Tongue (tissue), 3 donors: ENCODE measurements at places on chromosomes 13 and 19. TPM values are rescaled to one million over a fixed set of nuclear protein-coding genes. Genes with fewer than 3 reads are reported as not detected.

DNA sequence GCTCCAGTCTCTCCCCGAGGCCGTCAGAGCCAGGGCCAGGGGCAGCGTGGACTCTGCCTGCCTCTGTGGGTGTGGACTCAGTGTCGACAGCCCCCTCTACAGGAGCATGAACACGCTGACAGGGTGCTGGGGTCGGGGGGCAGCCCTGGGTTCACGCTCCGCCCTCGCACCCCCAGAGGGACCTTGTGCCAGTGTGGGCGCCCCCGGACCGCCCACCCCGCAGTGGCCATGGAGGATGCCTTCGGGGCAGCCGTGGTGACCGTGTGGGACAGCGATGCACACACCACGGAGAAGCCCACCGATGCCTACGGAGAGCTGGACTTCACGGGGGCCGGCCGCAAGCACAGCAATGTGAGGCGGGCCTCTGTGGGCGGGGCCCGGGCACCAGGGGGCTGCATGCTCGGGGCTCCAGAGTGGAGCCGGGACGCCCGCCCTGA is 8.3 kb downstream of the TRPM4 start:
- DNase-seq = no peak

The ZNF530 gene
- 5.1 TPM for total RNA-seq

The CYP4F2 gene
- total RNA-seq = not detected

GRCh38 chr19:52600639-52601024 is 30.5 kb downstream of the ZNF701 start:
- no peak for DNase-seq

- DNase-seq = peak; percentile 16
Observed at GRCh38 chr13:106275446-106276032, 259.9 kb downstream of the EFNB2 start.

GRCh38 chr13:110503037-110503901 is 58.3 kb downstream of the RAB20 start:
- DNase-seq = no peak

DNA sequence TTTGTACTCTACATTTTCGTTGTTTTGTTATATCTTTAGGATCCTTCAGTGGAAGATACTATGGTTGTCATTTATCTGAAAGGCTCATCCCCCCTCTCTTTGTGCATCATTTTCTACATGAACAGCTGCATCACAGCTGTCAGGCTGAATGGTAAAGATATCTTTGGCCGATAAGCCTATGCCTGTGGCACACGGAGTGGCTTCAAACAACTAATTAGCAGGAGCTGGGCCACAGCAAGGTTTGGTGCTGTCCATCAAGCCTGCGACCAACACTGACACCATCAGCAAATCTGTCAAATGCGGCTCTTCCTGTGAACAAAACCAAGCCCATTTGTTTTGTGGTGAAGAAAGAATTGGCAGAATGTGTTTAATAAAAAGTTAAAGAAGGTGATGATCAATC is 334.4 kb downstream of the PCDH9 start:
- DNase-seq = peak; percentile 80

The C13orf46 gene
- not detected for total RNA-seq

DNA sequence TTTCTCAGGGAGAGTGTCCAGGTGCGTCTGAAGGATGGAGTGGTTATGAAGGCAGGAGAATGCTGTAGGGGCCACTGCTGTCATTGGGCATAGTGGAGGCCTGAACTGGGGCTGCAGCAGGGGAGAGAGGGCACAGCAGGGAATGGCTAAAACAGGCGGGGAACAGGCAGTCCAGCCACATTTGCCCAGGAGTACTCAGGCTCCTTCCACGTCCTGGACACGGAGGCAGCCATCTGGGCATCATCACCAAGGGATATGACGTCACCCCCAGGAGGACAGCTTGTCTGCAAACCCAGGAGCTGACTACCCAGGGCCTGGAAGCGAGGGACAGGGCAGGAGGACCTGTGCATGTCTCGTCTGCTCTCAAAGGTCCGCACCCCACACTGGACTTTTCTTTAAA is 22.2 kb downstream of the VSTM2B start:
- DNase-seq = no peak

DNA sequence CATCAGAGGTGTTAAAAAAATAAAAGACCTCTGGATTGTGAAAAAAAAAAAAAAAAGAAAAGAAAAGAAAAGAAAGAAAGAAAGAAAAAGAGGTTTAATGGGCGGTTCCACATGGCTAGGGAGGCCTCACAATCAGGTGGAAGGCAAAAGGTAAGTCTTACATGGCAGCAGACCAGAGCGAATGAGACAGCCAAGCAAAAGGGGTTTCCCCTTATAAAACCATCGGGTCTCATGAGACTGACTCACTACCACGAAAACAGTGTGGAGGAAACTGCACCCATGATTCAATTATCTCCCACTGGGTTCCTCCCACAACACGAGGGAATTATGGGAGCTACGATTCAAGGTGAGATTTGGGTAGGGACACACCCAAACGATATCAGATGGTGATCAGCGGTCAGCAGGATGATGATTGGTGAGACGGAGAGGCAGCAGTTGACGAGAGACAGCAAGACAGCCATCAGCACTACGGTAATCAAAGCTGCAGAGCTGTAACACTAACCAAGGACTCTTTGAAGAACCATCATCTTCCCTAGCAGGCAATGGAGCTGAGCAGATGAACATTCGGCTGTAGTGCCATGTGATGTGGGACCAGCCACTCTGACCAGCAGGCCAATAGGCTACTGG is 3.9 kb upstream of the CD209 start:
- DNase-seq = no peak

The CYP2S1 gene
- total RNA-seq = 11.0 TPM

- no peak for DNase-seq
Observed at GRCh38 chr13:22926748-22927400, 253.9 kb upstream of the SGCG start.

GRCh38 chr13:54841682-54842081 is 1813.1 kb downstream of the OLFM4 start:
- no peak for DNase-seq

- DNase-seq = no peak
Observed at GRCh38 chr19:39408392-39409207, 2.0 kb downstream of the ZFP36 start.

DNA sequence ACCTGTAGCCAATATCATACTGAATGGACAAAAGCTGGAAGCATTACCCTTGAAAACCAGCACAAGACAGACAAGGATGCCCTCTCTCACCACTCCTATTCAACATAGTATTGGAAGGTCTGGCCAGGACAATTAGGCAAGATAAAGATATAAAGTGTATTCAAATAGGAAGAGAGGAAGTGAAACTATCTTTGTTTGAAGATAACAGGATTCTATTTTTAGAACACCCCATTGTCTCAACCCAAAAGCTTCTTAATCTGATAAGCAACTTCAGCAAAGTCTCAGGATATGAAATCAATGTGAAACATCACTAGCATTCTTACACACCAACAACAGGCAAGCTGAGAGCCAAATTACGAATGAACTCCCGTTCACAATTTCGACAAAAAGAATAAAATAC is 17.8 kb upstream of the CCNA1 start:
- no peak for DNase-seq

- no peak for DNase-seq
Observed at GRCh38 chr13:101941095-101941783, 460.6 kb downstream of the FGF14 start.

GRCh38 chr13:41144576-41144975 is 12.0 kb upstream of the KBTBD6 start:
- no peak for DNase-seq

DNA sequence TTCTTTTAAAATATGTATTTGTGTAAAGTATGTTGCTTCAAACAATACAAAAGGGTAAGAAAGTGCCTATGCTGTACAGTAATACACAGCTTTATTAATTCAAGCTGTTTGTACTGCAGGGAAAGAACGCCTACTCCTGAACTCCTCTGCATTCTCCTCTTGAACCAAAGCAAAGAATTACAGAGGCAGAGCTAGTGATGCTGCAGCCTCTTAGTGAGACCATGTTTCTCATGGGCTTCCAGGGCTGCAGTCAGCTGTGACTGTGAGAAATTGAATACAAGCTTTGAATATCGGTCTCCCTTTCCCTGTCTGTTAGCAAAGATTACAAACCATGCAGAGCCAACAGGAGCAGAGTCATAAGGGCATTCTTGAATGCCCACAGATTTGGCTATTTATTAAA is 248.5 kb downstream of the SLITRK1 start:
- DNase-seq = no peak

DNA sequence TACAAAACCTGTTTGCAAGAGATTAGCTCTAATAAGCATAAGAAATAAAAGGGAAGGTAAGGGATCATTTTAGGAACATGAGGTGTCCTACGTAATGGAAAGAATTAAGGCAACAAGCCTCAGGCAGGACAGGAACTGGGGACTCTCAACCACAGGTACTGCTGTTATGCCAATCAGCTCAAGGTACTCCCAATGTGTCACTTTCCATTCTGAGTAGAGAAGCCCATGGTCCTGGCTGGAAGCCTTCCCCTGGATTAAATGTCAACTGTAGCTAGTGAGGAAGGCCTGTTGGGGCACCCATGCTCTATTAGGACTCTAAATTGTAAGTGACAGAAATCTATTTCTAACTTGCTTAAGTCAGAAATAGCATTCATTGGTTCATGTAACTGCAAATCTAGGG is 134.6 kb downstream of the DPF1 start:
- no peak for DNase-seq

The LGALS4 gene
- not detected for total RNA-seq

- peak; percentile 59 for DNase-seq
Observed at GRCh38 chr19:35115177-35115951, at the start of gene FXYD3. Gene FXYD3 (plus strand): TSS chr19:35115823. CDS start chr19:35119377, 3,554 bp downstream.

The PRR19 gene
- total RNA-seq = 0.62 TPM

The ZNF547 gene
- total RNA-seq = 4.9 TPM

- no peak for DNase-seq
Observed at GRCh38 chr19:30656520-30657100, 284.4 kb downstream of the ZNF536 start.

GRCh38 chr13:113651511-113652403 is 6.2 kb downstream of the ATP4B start:
- DNase-seq = no peak

DNA sequence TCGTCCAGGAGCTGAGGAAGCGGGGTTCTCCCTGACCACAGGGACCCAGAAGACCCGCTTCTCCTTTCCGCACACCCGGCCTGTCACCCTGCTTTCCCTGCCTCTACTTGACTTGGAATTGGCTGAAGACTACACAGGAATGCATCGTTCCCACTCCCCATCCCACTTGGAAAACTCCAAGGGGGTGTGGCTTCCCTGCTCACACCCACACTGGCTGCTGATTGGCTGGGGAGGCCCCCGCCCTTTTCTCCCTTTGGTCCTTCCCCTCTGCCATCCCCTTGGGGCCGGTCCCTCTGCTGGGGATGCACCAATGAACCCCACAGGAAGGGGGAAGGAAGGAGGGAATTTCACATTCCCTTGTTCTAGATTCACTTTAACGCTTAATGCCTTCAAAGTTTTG is 18.9 kb downstream of the VASP start:
- DNase-seq = peak; percentile 67

The THSD1 gene
- 24.5 TPM for total RNA-seq

- DNase-seq = no peak
Observed at GRCh38 chr19:19470579-19470978, 44.8 kb downstream of the TSSK6 start.

DNA sequence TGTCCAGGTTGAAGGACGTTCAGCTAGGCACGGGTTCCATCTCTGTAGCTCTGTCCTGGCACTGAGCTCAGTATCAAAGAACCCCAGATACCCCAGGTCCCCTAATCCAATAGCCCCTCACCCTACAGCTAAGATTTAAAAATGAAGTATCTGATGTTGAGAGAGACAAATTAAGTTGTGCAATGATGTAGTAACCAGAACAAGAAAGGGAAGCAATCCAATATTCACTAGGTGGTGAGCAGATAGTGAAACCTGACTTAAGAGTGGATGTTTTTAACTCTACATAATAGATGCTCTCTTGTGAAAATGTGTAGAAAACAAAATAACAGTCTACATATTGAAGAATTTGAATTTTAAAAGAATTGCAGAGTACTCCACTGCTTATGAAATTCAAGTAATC is 1.8 kb downstream of the ACOD1 start:
- DNase-seq = no peak

- DNase-seq = no peak
Observed at GRCh38 chr13:46983881-46984280, 87.0 kb upstream of the HTR2A start.

DNA sequence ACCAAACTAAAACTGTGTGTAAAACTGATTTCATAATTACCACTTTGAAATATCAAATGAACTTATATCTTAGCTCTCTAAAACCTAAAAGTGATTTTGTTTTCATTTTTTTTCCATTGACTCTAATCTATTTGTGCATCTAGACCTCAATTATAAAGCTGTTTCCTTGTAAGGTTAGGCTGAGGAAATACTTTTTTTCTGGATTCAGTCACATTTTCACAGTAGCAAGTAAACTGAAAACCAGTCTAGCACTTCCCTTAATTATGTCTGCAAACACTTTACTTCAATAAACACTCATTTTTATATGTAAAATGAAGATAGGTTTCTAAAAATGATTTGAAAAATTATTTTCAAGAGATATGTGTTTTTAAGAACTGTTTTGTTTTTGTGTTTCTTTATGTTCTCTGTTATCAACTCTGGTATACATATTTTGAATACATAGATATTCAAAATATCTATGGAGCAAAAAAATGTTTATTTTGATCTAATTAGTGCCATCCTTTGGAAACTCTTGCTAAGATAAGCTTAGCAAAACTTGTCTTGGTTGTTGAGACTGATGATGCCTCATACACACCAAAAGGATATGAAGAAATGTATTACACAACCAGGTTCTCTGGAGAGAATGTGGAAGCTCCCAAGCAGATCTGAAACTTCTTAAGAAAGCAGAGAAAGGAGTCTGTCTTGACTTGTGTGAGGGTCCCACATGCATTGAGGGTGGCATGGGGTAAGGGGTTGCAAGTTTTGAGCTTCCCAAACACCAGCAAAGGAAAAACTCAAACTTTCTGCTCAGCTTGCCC is 1887.4 kb downstream of the PCDH9 start:
- no peak for DNase-seq

DNA sequence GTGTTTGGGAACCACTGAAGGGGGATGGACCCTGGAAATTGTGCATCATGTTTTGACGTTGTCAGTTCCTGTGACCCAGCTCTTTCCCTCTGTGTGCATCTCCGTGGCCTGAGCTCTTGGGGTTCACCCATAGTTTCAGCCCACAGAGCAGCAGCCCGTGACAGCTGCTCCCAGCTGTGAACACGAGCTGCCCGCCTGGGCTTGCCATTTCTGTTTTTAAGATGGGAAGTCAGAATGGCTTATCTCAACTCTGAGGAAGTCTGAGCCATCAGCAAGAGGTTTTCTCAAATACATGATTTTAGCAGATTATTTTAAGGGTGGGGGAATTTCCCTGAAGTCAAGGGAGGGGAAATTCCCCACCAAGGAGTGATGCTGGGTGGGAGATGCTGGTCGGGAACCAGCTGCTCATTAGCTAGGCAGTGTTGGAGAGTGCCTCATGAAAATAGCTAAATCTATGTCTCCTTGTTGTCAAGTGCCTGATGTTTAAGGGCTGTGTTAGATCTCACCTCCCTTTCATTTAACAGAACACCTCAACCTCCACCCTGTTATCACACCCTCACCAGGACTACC is 34.8 kb upstream of the C1QTNF9 start:
- peak; percentile 77 for DNase-seq

The OR7A5 gene
- total RNA-seq = not detected

DNA sequence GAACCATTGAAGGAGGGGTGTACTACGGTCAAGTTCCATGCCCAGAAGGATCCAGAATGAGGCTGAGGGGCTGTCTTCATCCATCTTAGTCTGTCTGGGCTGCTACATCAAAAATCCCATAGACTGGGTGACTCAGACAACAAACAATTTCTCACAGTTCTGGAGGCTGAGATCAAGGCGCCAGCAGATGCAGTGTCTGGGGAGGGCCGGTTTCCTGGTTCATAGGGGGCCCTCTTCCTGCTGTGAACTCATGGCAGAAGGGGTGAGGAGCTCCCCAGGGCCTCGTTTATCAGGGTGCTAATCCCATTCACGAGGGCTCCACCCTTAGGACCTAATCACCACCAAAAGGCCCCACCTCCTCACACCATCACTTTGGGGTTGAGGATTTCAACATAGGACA is 14.7 kb upstream of the KCTD15 start:
- no peak for DNase-seq
